ENCODE measurements at places on chromosomes 16 and 17. TPM values are rescaled to one million over a fixed set of nuclear protein-coding genes. Genes with fewer than 3 reads are reported as not detected.
A peak's percentile ranks its signal among the peaks of the same experiment; 100 is the strongest.

The SCGB1C2 gene
- not detected for total RNA-seq

The PIMREG gene
- total RNA-seq, result 52.2 TPM

DNA sequence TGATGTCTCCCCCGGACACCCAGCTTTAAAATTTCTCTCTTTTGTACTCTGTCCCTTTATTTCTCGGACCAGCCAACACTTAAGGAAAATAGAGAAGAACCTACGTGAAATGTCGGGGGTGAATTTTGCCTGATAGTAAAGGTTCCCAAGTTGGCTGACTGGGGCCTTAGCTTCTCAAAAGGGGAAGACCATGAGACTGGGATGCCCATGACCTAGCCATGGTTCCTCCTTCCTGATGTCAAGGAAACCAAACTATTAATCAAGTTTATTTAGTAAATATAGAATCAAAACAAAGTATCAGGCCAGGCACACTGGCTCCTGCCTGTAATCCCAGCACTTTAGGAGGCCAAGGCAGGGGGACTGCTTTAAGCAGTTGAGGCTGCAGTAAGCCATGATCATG, 2.4 kb upstream of the EIF1 start:
- DNase-seq, result no peak
- H3K4me1 ChIP-seq, result peaks cover 18% of the 10 kb centered on the region
- no peak overlapping the region for H3K27ac ChIP-seq
- H3K4me3 ChIP-seq, result no peak overlapping the region

DNA sequence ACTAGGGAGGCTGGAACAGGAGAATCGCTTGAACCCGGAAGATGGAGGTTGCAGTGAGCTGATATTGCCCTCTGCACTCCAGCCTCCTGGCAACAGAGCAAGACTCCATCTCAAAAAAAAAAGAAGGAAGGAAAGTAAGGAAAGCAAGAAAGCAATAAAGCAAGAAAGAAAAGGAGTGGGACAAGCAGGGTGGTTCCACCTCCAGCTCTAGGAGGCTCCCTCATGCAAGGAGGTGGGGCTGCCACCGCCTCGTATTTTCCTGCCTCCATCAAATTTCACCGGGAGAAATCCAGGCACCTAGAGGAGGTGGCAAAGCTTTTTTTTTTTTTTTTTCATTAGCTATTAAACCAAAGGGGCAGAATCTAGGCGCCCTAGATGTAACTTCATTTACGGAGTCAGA, 1.0 kb downstream of the CYB561 start:
- H3K27ac ChIP-seq, result peak overlapping the region; percentile 94
- H3K27me3 ChIP-seq, result no peaks in the 10 kb centered on the region
- H3K4me3 ChIP-seq, result peak overlapping the region; percentile 67
- no peaks in the 10 kb centered on the region for H3K36me3 ChIP-seq
- peaks cover 21% of the 10 kb centered on the region for H3K4me1 ChIP-seq

DNA sequence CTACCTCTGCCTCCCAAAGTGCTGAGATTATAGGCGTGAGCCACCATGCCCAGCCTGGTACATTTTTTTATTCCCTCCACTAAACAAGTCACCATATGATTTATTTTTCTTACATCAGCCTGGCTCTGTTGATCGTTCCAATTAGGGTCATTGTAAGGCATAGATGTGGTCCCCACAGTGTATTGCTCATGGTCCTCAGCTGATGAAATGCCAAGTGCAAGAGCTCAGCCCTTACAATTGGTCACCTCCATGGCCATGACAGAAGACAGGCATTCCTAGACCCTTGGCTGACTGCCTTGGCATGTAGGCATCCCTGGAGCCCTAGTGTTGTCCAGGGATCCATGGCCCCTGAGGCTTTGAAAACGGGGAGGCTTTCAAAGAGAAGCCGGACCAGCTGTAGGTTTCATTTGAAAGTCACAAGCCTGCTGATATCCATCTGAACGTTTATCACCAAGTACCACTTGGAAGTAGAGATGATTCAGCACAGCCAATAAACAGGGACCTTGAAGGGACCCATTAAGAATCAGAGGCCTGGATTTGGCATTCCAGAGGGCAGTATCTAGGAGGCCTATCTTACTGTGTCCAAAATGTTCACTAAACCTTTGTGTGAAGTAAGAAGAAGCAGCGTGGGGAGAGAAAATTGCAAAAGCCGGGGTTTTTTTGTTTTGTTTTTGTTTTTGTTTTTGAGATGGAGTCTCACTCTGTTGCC, 20.6 kb upstream of the PRKCA start:
- no peaks in the 10 kb centered on the region for H3K27me3 ChIP-seq
- no peaks in the 10 kb centered on the region for H3K36me3 ChIP-seq
- no peak for DNase-seq
- H3K27ac ChIP-seq, result no peak overlapping the region
- peaks cover 24% of the 10 kb centered on the region for H3K4me1 ChIP-seq

DNA sequence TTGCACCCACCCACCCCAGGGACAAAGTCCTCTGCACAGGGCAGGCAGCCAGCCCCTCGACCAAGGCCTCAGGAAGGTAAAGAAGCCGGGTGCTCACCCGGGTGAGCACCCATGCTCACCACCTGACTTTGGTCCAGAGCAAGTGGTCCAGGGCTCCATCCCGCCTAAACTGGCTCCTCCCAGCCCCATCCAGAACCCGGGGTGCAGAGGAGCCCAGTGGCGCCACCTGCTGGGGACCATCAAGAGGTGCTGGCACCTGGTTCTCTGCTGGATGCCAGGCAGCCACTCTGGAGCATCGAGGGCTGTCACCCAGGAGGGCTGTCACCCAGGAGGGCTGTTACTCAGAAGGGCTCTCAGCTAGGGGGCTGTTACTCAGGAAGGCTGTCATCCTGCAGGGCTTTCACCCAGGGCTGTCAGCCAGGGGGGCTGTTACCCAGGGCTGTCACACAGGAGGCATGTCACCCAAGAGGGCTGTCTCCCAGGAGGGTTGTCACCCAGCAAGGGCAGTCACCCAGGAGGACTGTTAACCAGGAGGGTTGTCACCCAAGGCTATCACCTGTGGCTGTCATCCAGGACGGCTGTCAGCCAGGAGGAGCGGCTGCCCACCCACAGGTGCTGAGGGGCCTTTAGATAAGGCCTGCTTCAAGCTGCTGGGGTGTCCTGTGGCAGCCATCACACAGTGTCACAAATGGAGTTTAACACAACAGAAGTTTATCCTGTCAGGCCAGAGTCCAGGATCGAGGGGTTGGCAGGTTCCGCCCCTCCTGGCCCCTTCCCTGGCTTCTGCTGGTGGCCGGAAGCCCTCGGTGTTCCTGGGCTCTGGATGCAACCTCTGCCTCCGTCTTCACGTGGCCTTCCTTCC, 98.5 kb downstream of the TNFRSF13B start:
- no peaks in the 10 kb centered on the region for H3K27me3 ChIP-seq
- DNase-seq, result no peak
- H3K4me3 ChIP-seq, result no peak overlapping the region
- peaks cover under 1% of the 10 kb centered on the region for H3K4me1 ChIP-seq
- H3K36me3 ChIP-seq, result no peaks in the 10 kb centered on the region
- no peak overlapping the region for H3K27ac ChIP-seq

- H3K27me3 ChIP-seq, result no peaks in the 10 kb centered on the region
- H3K27ac ChIP-seq, result no peak overlapping the region
- DNase-seq, result no peak
- H3K36me3 ChIP-seq, result no peaks in the 10 kb centered on the region
- no peak overlapping the region for H3K4me3 ChIP-seq
These were observed 30.5 kb downstream of the CUEDC1 start for GRCh38 chr17:57924677-57925076.
